GM06990 (cell line): ENCODE measurements at places on chromosomes 16 and 17.
A peak's percentile ranks its signal among the peaks of the same experiment; 100 is the strongest.

DNA sequence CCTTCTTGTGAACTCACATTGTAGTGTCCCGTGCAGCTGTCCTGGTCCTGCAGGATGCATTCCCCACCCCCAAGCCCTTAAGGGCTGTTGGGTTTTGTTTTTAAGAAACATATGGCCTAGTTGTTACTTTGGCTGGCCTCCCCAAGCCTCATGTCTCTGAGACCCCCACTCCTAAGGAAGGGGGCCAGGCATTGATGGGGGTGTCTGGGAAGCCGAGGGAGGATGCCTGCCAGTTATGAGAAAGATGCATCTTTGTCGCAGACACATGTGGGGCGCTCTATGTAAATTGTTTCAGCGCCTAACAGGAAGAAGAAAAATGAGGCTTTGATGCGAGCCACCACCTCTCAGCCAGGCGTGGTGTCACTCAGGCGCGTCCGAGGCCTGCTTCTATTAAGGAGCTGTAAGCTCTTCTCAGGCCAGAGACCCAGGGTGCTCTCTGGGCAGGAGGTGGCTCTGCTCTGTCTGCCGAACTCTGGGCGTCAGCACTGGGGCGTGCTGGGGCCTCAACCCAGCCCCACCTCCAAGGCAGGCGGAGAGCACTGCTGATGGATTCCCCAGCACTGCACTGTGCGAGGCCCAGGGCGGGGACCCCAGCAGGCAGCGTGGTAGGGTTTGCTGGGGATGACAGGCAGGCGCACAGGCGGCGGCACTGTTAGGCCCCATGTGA is 70.6 kb downstream of the SREBF1 start:
- peak; percentile 73 for DNase-seq

DNA sequence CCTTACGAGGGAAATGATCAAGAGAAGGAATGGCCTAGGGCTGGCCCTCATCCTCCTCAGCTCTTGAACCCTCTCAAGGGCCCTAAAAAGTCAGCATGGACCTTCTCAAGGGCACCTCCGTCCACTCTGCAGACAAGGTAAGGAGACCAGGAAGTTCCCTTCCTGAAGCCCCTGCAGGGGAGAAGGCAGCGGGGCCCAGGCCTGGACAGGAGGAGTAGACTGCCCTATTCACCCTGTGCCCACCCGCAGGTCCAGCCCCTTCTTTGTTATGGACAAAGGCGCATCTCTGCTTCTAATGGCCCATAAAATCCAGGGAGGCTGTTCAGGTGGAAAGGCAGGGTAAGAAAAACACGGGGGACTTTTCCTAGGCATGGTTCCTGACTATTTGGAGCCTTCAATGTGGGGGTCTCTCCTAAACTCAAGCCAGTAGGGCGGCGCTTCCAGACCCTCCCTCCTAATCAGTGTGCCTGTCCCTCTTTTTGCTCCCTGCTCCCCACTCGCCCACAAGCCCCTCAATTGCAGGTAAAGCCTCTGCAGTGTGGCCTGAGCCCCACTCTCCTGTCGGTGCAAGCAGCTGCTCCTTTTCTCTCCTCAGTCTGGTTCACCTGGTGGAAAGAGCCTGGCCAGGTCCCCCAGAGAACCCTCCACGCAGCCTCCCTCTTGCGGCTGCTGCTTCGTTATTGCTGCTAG is 28.2 kb downstream of the AXIN2 start:
- no peak for DNase-seq

DNA sequence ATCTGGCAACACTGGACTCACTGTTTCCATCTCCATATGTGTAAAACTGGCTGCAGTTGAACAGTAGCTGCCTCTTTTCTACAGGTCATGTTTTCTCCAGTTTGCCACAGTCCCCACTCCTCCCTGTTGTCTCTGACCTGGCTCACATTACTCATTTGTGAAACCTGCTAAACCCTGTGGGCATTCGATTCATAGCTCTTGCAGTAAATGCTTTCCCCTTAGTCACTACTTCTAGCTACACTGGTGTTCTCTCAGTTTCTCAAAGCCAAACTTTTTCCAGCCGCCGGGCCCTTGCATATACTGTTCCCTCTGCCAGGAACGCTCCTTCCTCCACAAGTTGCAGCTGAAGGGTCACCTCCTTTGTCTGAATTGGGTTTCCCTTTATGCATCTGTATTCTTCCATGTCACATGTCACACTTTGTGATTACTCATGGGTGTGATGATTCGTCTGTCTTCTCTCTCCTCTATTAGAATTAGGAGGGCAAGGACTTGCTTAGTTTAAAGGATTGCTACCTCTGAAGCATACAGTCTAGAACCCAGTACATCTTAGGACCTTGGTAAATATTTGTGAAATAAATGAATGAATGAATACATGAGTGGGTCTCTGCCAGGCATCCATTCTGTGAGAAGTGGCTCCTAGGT is 15.0 kb upstream of the MT4 start:
- DNase-seq = no peak

DNA sequence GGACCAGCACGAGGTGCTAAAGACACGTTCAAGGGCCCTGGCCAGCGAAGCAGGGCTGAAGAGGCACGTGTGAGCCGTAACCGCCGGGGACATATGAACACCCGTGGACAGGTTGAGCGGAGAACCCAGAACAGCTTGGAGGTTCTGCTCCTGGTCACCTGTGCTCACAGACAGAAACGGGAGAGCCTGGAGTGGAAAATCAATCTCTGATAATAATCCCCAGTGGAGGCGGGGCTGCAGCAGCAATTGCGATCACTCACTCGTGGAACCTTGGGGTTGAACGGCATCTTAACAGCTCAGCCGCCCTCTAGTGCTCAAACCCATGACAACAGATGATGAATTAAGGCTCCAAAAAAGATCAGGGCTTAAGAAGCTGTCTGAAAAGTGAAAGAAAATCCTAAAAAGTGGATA is 25.6 kb downstream of the WIPI1 start:
- no peak for DNase-seq

- no peak for DNase-seq
Measured at GRCh38 chr16:73068541-73069401, 20.8 kb upstream of the ZFHX3 start.
